ENCODE measurements at places on chromosomes 3 and 15.

DNA sequence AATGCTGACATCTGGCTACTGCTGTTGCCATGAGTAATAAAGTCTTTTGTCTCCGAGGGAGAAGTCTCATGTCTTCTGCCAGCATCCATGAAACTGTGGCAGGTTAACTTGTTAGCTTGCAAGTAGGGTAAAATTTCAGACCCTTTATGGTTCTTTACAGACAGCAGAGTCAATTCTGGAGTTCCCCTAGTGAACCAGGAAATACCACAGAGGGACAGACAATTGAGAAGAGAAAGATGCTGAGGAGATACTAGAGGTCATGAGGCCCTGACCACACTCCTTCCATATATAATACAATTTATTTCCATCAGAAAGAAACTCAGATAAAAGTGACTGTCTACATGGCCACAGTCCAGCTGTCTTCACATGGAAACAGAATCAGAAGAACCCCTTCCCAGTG, 38.1 kb downstream of the NMNAT3 start:
- DNase-seq = no peak

- no peak for DNase-seq
These were observed 109.2 kb downstream of the CD47 start for GRCh38 chr3:107981471-107982111.

- DNase-seq = no peak
These were observed 7.8 kb downstream of the SCG5 start for GRCh38 chr15:32649342-32649741.

GRCh38 chr3:108940568-108941263, 13.0 kb downstream of the GUCA1C start:
- DNase-seq = no peak

GRCh38 chr3:125281381-125281780, 68.8 kb upstream of the SLC12A8 start:
- DNase-seq = no peak

DNA sequence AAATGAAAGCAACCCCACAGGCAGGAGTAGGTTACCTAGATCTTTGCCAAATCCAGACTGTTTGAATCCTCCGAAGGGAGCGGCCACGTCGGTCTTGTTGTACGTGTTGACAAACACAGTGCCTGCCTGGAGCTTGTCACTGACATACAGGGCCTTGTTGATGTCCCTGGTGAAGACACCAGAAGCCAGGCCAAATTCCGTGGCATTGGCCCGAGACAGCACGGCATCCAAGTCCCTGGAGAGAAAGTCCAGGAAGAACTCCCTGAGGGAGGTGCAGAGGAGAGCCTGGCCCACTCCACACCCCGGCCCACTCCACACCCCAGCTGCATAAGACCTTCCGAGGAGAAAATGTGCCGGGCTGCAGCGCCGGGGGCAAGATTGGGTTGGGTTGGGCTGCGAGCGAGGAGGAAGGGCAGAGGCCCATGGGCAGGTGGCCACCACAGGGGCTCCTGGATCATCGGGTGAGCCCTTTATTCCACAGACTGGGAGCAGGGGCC, 21.8 kb upstream of the SLC41A3 start:
- no peak for DNase-seq

GRCh38 chr3:177062052-177062732, 135.1 kb downstream of the TBL1XR1 start:
- no peak for DNase-seq

- no peak for DNase-seq
These were observed 124.4 kb upstream of the TOPAZ1 start for GRCh38 chr3:44117239-44117638.

DNA sequence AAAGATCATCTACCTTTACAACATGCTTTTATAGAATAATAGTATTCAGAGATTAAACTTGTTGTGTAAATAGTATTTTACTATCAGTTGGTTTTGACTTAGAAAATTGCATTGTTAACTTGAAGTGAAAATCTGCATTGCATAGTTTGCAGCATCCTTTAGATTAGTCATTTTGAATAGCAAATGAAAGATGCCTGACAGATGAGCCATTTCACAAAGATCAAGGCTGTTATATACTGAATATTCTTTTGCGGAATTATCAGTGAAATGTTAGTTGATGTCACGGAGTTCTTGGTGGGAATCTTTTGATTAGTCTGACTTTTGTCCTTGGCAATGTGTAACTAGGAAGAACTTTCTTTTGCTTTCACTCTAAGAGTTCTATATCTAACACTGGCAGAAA, 24.5 kb downstream of the RSRC1 start:
- no peak for DNase-seq

DNA sequence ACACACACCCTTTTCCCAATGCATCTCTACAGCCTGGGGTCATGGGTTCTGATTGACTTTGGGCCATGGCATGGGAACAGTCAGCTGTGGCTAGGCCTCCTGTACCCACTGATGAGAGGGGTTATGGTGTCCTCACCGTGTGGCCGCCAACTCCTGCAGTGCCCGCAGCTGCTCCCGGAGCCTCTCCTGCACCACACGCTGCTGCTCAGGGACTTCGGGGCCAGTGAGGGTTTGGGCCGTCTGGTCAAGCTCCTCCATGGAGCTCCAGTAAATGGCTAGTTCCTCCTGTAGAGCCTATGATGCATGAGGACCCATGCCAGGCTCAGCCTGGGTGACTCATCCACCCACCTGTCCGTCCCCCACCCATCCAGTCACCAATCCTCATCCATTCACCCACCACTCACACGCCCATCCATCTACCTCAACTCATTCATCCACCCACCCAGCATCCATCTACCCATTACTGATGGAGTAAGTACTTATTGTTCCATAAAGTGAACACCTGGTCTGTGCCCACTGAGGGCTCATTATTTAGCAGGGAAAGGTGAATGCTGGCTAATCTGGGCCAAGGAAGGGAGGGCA, 21.6 kb downstream of the SPTBN5 start:
- DNase-seq = no peak

GRCh38 chr3:2156244-2156847, 57.7 kb downstream of the CNTN4 start:
- no peak for DNase-seq

DNA sequence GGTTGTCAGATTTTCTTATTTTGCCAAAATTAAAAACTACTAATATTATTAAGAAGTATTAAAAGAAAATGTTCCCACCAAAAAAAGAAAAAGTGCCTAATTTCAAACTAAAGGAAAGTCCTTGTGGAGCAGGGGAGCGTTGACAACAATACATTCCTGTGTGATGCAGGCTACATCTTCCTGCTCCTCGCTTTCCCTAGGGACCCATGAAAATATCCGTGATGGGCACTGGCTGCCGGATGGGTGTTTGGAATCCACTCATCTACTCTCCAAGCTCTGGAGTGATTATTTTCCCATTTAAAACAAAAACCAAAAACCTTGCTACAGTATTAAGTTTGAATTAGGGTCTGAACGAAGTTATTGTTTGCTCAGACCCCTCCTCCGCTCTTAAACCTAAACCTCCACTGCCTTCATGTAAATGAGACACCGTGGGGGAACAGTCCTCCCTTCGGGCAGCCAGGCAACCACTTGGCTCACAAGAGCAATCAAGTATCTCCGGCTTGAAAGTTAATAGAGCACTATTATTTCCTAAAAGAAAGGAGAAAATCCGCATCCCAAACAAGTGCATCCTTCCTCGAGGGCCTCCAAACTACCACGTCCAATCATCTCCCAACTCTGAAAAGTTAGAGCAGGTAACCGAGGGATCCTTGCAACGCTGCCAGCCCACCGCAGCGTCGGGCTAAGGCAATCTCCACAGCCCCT, 1.5 kb downstream of the ITGB5 start:
- no peak for DNase-seq

DNA sequence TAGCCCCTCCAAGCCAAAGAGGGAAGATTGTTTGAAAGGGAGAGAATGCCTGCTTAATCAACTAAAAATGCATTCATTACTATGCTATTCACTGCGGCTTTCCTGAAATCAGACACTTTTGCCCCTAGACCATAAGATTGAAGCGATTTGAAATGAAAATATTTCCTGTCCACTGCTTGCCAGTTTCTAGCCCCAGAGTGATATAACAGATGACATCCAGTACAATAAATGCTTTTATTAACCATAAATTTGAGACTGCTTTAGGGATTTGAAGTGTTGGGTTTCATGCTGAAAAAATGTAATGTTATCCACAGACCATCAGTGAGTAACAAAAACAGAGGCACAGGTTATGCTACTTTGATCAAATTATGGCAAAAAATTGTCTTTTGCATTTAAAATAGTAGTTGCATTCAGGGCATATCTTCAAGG, 14.1 kb downstream of the IL17RD start:
- no peak for DNase-seq

GRCh38 chr15:26872206-26872605, 5.3 kb downstream of the GABRA5 start:
- DNase-seq = no peak

- no peak for DNase-seq
These were observed 46.1 kb downstream of the PIK3R4 start for GRCh38 chr3:130700541-130700940.

- DNase-seq = no peak
These were observed 8.3 kb upstream of the CSPG4 start for GRCh38 chr15:75720787-75721479.

GRCh38 chr3:10389995-10390394, 69.1 kb upstream of the SEC13 start:
- DNase-seq = no peak

DNA sequence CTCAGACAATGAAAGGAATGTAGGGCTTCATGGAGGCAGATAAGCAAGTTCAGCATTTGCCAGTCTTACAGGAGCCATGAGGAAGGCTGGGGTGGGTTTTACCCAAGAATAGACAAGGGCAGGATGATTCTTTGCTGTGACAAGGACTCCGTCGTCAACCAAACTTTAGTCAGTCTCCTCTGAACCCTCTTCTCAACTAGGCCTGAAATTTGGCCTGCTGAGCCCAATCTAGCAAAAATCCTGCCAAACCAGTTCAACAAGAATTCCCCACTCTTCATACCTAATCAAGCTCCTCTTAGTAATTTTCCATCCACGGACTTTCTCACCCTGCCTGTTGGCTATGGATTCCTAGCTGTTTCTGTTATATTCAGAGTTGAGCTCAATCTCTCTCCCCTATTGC, 280.5 kb downstream of the TBL1XR1 start:
- no peak for DNase-seq

DNA sequence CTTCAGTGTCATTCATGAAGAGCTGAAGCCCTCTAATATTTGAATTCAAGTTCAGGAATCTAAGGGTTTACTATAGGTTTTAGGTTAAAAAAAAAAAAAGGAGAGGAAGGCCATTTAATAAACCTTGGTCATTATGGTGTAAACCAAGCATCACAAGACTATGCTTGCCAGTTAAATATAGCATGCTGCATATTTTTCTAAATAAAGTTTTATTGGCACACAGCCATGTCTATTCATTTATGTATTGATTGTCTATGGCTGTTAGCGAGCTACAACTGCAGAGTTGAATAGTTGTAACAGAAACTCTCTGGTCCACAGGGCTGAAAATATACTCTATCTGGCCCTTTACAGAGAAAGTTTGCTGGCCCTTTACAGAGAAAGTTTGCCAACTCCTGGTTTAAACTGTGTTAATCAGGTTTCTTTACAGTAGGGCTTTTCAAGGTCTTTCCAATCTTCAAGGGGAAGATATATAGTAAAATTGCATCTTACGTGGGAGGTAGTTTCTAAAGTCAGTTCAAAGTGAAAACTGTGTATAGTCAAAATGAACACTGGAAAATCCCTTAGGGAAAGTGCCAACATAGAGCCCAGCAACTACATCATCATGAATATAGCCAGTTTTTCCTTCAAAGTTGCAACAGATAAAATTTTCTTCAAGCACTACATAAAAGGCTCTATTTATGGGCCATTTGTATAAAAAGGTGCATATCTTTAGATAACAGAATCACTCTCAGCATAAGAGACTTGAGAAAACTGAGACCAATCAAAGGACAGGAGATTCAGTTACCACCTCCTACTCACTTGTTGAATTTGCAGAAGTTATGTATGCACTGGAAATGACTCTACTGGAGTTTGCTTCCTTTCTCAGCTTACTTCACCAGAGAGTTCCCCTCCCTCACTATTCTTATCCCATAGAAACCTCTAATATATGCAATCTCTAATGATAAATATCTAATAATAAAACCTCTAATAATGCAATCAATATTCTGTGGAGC, 49.7 kb upstream of the FRMD4B start:
- DNase-seq = no peak

DNA sequence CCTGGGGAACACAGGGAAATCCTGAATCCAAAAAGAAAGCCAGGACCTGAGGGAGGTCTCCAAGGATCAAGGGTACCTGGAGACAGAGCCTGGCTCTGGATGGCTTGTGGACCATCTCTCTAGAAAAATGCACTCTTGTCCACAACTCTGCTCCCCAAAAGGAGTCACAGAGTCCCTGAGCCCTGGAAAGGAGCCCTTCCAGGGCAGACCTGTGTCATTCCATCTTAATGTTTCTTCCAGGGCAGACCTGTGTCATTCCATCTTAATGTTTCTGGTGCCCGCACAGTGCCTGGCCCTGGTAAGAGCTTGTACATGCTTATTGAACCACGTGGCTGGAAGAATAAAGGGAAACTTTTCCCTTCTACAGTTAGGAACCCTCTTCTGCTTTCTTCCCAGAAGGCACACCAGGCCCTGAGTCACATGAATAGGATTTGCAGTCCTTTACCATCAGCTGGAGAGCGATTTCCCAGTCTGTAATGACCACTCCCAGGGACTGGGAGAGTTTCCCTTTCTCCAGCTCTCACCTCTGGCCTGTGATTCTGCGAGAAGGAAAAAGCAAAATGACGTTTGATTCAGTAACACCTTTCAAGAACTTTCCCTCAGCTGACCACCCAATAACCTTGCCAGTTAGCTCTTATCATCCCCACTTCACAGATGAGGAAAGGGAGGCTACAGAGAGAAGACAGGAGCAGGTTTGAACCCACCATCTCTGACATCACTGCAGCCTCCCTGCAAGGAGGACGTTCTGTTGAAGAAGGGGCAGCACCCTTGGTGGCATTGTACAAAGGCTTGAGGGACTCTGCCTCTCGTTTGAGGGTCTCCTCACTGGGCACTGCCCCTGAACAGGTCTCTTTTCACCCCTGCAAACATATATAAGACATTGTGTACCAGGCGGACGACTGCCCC, 35.8 kb upstream of the SLCO2A1 start:
- DNase-seq = no peak

DNA sequence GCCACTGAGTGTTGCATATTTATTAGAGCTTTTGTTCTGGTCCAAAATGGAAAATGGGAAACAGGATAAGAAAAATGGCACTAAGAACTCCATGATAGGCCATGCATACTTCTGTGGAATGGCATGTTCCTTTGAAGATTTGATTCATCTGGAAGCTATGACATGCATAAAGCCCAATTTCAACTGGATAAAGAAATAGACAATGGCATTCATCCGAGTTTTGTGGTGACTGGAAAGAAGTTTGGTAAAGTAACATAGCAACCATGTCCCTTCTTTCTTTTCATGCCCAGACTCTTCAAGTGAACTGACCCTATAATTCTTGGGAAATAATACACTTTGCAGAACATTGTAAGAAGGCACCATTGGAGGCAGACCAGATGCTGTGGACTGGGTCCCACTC, 368.4 kb upstream of the IL12A start:
- no peak for DNase-seq

- DNase-seq = no peak
These were observed 19.8 kb downstream of the DGKG start for GRCh38 chr3:186342197-186342596.
